ENCODE measurements at places on chromosomes 12 and 14.

- DNase-seq, result no peak
Measured at GRCh38 chr14:59272633-59273032, 84.2 kb downstream of the DAAM1 start.

- DNase-seq, result no peak
Measured at GRCh38 chr12:5014269-5014668, 29.4 kb upstream of the KCNA5 start.

DNA sequence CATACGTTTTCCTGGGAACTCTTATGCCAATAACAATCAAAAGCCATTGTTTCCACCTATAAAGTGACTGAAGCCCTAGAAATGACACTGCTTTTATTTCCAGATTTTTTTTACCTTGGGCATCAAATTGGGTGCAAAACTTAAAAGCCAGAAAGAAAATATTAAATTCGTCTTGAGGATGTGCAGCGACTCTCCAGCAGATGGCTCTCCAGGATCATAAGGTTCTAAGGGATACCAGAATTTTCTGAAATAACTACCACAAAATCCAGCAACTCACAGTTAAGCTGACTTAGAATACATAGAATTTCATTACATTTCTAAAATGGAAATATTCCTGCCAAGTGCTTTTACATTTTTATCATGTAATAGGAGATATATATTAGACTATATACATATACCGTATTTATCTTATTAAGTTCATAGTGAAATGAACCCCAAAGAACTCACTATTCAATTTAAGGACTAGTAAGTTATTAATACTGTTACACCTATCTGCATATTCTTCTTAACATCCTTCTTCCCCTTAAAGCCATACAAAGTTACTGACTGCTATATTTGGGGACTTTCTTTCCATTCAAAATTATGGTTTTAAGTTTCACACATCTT, 44.0 kb downstream of the ARMH4 start:
- peak; percentile 79 for DNase-seq

- no peak for DNase-seq
Measured at GRCh38 chr12:32811686-32812392, 56.1 kb upstream of the YARS2 start.

DNA sequence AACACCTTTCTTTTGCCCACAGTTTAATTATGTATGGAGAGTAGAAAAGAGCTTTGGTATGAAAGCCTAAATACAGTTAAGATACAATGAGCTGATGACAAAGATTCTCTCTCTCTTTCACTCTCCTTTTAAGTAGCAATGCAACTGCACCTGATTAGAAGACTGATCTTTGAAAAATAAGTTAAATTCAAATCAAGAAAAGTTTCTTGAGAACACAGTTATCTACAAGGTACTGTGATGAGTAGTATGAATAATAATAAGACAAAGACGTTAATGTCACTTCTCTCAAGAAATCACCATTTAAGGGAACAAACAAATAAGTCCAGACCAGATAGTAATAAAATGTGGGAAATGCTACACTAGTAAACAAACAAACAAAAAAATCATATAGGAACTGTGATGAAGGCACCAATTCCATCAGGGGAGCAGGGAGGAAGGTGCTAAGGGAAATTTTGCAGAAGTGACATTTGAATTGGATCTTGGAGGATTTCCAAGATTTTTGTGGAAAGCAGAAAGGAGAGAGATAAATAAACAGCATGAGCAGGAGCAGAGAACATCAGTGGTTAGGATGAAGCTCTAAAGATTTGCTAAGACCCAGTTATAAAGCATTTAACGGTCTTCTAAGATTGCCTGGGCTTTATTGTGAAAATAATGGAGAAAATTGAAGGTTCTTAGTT, 65.2 kb upstream of the STK38L start:
- no peak for DNase-seq

- no peak for DNase-seq
Measured at GRCh38 chr14:38290601-38291188, 34.8 kb upstream of the CLEC14A start.

- DNase-seq, result no peak
Measured at GRCh38 chr12:40942326-40942725, 245.8 kb upstream of the PDZRN4 start.

DNA sequence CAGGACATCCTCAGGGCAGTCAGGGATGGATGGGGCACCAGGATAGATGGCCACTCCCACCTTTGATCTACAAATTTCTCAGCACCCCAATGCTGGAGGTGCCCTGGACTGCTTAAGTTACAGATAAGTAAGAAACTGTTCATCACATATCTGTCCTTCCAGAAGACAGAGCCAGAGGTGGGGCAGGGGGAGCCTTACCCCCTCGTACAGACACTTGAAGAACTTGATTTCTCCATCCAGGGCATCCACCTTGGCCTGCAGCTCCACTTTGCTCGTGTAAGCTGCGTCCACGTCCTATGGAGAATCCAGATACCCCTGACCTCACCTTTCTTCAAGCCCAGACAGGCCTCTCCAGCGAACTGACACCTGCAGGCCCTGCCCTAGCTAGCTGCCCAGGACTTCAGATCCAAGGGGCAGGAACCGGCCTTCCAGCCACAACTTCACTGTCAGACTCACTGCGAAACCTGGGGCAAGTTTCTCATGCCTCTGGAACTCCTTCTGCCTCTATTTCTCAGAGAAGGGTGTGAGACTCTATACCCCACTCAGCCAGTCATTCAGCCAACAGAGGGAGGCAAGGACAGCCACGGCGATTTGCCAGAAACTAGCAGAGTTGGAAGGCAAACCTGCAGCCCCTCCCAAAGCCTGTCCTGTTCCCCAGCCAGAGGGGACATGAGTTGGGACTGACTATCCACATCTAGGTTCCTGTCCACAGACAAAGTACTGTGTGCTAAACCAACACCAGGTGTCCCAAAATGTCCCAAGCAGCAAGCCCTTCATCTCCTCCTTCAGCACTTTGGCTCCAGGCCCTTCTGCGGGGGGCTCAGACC, 3.8 kb downstream of the KRT73 start:
- DNase-seq, result no peak

GRCh38 chr12:6818222-6818621, 3.4 kb upstream of the GPR162 start:
- DNase-seq, result no peak

DNA sequence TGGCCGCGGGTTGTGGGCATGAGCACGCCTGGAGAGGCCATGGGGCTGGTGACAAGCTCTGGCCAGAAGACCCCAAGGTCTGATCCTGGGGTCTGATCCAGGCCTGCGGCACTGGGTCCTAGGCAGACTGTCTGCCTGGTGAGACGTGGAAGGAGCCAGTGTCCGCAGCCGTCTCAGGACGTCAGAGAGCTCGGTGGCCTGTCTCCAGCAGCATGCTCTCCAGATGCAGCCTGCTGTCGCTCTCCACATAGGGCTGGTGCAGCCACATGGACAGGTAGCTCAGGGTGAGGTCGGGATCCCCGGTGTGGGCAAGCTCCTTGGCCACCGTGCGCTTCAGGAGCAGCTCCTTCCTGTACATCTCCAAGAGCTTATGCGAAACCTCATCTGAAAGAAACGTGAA, 14.3 kb downstream of the CINP start:
- no peak for DNase-seq

DNA sequence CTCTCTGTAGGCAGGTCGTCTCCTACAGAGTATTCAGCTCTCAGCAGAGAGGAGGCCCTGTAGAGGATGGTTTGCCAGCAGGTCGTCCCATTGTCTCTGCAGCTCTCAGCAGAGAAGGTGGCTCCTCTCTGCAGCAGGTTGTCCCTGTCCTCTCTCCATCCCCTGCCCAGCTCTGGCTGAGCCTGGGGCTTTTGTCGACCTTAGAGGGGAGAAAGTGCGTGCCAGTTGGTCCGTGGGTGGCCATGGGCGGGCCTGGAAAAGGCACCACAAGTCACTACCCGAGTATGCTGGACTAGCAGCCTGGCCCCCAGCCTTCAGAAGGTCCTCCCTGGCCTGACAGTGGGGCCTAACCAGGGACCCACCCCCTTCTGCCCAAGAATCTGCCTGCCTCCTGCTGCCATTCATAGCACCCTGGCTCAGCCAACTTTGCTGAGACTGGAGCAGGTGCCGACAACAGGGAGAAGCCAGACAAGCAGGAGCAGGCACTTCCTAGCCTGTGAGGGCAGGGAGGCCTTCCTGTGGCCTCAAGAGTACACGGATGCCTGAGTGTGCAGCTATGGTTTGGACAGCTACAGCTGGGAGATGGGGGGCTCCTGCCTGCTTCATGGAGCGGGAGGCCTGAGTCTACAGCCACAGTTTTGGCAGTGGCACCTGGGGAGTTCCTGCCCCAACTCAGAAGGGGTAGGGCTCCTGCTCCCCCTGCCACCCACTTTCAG, 59.7 kb upstream of the KCNH3 start:
- no peak for DNase-seq

GRCh38 chr12:55931317-55931779, 386 bp downstream of the DGKA start:
- DNase-seq, result no peak

GRCh38 chr12:5557906-5558305, 126.0 kb downstream of the NTF3 start:
- DNase-seq, result no peak

- no peak for DNase-seq
Measured at GRCh38 chr14:63863004-63863403, 10.2 kb downstream of the SYNE2 start.

GRCh38 chr12:60070552-60070951, 474.7 kb downstream of the SLC16A7 start:
- DNase-seq, result no peak

GRCh38 chr12:7060353-7060954, at the start of gene C1S:
Gene C1S, plus strand, starts transcription at chr12:7060718. Its CDS starts 1,195 bp downstream, at chr12:7061913.
- DNase-seq, result peak; percentile 18

- DNase-seq, result no peak
Measured at GRCh38 chr12:94151582-94151981, 3.2 kb downstream of the PLXNC1 start.

GRCh38 chr12:112243255-112244110, 118.1 kb downstream of the TRAFD1 start:
- DNase-seq, result no peak

GRCh38 chr12:88572781-88573549, 7.3 kb downstream of the KITLG start:
- DNase-seq, result no peak

DNA sequence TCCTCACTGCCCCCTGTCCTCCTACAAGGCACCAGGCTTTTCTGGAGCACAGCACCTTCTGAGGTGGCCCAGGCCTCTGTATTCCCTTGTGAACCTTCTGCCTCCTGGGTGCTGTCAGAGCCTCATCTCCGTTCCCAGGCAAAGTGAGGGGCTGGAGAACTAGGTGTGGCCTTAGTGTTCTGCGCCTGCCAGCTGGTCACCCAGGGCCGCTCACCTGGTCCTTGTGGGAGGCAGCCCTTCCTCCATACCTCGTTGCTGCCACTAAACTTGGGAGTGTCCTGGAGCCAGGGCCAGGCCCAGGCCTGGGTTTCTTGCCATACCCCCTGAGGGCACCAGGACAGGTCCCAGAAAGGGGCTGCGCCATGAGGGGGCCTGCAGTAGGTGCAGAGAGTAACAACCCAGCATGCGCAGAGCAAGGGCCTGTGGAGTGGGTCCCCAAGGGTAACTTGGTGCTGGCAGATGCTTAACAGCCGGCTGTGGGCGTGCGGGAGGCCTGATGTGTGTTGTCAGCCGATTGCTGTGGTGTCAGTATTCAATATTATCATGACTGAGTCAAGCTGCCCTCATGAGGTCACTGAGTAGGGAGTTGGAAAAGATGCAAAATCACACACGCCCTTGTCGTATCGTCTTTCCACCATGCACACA, 17.1 kb downstream of the OTUB2 start:
- DNase-seq, result no peak

DNA sequence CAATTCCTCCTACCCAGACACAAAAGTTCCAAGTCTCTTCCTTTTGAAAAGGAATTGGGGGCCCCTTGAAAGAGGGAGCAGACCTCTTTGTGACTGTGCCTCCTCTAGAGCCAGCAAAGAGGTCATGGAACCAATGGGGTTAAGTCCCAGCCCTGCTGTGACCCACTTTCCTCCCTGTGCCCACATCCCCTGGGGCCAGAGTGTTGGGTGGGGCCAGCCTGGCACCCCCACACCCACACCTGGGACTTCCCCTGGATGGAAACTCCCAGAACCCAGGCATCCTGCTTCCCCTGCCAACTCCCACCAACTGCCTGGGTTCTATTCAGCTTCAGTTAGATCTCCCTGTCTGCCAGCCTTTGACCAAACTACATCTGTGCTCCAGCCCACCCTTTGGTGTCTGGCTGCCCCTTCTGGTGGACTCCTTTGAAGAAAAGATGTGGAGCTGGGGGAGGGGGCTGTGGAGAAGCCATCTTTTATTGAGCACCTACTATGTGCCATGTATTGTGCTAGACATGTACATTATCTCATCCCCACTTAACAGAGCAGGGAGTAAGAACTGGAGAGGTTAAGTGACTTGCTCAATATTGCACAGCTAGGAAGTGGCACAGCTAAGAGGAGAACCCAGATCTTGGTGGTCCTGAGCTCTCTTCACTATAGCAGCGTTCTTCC, 4.6 kb upstream of the RARG start:
- no peak for DNase-seq

DNA sequence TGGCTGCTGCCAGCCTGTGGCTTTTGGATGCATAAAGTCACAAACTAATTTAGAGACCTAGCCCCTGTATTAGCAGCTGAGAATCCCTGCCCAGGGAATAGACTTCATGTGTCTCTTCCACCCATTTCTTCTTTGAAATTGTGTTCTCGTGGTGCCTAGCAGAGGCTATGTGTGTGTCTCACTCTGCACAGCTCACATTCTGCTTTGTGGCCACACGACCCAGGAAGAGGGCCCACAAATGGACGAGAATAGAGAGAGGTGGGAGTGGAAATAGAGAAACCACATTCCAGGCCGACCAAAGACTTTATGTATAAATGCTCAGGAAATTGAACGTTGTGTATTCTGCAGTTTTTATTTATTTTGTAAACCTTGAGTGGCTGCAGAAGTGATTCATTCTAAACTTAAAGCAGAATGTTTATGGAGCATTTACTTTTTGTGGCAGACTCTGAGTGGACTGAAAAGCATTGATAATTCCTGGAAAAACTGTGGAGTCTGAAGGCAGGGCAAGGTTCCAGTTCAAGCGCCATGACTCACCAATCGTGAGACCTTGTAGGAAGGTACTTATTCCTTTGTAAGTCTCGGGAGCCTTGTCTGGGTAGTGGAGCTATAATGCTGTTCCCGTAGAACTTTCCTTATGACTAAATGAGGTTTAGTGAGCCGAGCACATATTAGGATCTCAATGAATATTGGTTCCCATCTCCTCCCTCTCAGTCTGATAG, 9.1 kb downstream of the B4GALNT3 start:
- DNase-seq, result no peak

GRCh38 chr12:57471661-57472060, 8.0 kb downstream of the ARHGAP9 start:
- DNase-seq, result no peak

DNA sequence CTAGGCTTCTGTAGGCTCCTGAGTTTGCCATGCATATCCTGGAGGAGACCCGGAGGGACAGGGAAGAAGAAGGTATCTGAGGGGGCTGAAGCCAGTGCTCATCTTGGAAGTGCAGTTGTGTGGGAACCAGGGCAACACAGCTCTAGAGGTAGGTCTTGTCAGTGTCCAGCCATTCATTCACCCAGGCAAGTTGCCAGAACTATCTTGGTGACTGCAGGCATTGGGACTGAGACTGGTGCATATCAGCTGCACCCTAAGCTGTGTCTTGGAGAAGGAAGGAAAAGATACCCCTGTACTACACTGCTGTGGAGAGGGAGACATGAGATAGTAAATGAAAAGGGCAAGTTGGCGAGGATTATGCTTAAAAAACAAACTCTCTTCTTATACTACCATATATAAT, 4.9 kb upstream of the WIF1 start:
- no peak for DNase-seq
